ENCODE measurements at places on chromosomes 2 and 18.

- no peak for DNase-seq
Observed at GRCh38 chr2:134269972-134270735, 16.3 kb downstream of the MGAT5 start.

DNA sequence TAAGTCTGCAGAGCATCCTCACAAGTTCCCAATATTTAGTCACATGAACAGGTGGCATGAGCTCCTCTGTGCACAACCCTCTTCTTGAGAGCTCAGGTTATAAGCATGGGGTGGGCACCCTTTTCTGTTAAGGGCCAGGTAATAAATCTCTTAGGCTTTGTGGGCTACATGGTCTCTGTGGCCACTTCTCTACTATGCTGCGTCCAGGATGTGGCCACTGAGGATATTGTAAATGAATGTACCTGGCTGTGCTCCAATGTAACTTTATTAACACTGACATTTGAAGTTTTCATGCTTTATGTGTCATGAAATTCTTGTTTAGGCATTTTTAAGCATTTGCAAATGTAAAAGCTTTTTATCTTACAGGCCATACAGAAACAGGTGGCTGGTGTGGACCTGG lies 116.8 kb upstream of the ST6GAL2 start:
- no peak for DNase-seq

GRCh38 chr2:181902625-181903024 lies 11.1 kb downstream of the ITPRID2 start:
- no peak for DNase-seq

DNA sequence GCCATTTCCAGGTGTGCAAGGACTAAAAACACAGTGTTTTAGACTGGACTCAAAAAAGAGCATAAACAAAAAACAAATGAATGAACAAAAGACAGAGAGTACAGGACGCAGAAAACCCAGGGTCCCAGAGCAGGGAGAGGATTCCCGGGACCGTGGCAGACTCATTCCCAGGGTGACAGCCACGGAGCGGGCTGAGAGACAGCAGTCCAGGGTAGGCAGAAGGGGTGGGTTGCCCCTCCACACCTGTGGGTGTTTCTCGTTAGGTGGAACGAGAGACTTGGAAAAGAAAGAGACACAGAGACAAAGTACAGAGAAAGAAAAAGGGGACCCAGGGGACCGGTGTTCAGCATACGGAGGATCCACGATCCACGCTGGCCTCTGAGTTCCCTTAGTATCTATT lies 273.4 kb downstream of the EIPR1 start:
- no peak for DNase-seq

- no peak for DNase-seq
Observed at GRCh38 chr2:196224756-196225155, 53.4 kb upstream of the STK17B start.

GRCh38 chr2:64014628-64015027 lies 4.6 kb downstream of the VPS54 start:
- no peak for DNase-seq
